Forelimb muscle (tissue), 1 donor: ENCODE measurements at places on chromosomes 5 and 9.

GRCh38 chr5:53048248-53048647, 59.1 kb downstream of the ITGA2 start:
- no peak for DNase-seq

DNA sequence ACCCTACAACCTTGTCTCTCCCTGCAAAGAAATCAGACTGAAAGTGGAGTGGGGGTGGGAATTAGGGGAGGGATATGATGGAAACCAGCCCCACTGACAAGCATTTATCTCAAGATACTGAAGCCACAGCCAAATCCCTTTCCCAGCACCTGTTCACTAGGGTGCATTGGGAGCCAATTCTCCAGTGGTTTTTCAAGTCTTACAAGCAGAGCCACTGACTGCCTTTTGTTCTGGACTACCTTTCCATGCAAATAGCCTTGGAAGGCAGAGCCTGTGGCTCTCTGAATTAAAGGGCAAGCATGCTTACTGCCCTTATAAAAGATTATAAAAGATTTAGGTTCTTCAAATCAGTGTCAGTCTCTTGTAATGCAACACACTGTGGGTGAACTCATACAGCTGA, 8.8 kb upstream of the GGTA1 start:
- DNase-seq, result no peak

DNA sequence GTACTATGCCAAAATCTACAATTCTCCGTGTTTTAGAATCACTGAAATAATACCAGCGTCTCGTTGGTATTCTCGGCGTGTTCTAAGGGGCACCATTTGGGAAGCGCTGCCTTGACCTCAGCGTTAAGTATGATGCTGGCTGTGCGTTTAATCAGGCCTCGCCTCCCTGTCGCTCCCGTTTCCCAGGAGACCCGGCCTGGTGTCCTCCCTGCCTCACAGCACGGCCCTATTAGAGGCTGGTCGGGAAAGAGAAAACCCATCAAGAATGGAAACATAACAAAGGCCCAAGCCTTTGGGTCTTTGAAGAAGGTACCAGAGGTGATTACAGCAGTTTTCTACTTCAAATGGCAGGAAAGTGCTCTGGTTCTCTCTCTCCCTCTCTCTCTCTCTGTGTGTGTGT, 30.0 kb downstream of the GFPT2 start:
- DNase-seq, result no peak

GRCh38 chr5:6087576-6087975, 290.8 kb downstream of the MED10 start:
- DNase-seq, result no peak

DNA sequence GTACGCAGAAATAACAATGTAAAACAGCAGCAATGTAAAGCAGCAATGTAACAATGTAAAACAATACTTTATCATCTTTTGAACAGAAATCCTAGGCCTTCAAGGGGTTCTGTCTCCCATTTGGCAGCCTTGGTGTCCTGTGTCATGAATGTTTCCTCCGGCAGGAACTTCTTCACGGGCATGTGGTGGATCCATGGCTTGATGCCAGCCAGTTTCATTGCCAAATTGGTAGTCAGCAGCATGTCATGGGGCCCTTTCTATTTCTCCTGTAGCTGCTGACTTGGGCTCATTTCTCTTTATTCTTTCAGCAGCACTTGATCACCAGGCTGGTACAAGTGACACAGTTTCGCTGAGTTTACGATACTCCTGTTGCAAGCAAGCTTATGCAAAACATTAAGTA, 275.3 kb downstream of the HTR1A start:
- no peak for DNase-seq

DNA sequence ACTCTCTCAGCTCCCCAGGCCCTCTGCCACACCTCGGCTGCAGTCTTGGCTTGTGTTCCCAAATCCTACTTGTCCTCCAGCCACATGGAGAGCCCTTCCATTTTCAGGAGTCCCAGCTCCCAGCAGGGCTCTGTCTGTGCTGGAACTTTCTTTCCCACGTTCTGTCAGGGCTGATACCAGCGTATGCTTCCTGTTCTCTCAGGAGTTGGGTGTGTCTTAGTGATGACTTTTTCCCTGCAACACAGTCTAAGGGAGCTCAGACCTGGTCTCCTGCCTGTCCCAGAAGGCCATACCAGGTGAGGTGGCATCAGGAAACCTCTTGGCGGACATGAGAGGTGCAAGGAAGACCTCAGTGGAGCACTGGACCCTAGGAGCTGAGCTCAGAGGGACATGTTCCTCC, 226.5 kb downstream of the HSPA4 start:
- no peak for DNase-seq
